Activated T-helper 1 cell treated with anti-CD3 and anti-CD28 coated beads, Interleukin-2, amount 50 U/mL, for 16 hours (primary cell): ENCODE measurements at places on chromosomes 16 and 17.

- DNase-seq, result no peak
Observed at GRCh38 chr16:72819345-72819744, 228.6 kb downstream of the ZFHX3 start.

DNA sequence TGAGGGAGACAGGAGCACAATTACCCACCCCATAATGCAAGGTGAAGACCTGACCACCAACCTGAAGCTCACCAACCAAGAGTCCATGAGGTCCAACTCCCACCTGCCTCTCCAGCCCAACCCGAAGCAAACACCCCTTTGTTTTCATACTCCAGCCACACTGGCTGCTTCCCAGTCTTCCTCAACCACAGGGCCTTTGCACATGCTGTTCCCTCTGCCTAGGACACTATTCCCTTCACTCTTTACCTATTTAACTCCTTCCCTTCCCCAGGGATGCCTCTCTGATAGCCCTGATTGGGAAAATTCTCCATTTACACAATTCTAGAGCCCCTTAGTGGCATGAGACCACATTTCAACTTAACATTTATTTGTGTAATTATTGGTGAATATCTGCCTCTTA, 86.0 kb downstream of the VAT1L start:
- no peak for DNase-seq

DNA sequence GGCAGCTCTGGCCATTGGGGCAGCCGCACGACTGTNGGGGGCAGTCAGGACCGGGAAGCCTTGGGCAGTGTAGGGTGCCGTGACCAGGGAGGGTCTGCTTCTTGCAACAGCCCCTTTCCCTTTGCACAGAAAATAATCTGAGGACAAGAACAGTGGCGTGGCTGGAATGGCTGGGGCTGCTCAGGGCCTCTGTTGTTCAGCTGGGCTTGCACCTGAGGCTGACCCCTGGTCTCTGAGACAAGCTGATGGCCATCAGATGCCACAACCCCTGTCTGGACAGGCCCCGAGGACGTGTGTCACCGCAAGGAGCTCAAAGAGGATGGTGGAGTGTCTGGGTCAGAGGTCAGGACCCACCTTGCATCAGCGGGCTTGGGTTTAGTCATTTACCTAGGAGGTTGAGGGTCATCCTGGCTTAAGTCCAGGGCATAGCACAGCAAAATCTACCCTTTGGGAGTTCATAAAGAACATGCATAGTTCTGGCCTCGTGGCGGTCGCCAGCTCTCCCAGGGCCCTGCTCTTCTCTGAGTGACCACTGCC, 46.9 kb downstream of the METRNL start:
- DNase-seq, result no peak

DNA sequence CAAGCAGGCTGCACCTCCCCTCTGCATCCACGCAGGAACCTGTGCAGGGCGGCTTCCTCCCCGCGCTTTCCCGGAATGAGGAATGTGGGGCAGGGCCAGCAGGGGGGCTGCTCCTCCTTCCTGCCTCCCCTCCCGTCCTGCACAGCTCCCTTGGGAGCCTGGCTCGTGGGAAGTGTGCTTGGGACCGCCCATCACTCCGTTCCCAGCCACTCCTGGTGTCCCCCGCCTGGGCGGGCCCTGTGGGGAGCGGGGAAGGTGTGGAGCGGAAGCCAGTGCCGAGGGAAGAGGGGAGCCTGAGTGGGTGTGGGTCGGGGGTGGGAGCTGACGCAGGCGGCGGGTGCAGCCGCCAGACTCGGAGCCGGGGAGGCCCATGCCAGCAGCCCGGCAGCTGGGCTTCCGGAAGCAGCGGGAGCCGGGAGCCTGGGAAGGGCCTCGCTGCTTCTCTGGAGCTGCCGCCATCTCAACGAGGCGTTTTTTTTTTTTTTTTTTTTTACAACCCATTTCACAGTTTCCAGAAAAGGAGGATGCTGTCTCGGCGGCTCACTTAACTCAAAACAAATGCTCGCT, 24.1 kb downstream of the BAHCC1 start:
- DNase-seq, result no peak

- no peak for DNase-seq
Observed at GRCh38 chr17:21020622-21021021, 22.2 kb downstream of the USP22 start.
